ENCODE measurements at places on chromosomes 6 and 20.

DNA sequence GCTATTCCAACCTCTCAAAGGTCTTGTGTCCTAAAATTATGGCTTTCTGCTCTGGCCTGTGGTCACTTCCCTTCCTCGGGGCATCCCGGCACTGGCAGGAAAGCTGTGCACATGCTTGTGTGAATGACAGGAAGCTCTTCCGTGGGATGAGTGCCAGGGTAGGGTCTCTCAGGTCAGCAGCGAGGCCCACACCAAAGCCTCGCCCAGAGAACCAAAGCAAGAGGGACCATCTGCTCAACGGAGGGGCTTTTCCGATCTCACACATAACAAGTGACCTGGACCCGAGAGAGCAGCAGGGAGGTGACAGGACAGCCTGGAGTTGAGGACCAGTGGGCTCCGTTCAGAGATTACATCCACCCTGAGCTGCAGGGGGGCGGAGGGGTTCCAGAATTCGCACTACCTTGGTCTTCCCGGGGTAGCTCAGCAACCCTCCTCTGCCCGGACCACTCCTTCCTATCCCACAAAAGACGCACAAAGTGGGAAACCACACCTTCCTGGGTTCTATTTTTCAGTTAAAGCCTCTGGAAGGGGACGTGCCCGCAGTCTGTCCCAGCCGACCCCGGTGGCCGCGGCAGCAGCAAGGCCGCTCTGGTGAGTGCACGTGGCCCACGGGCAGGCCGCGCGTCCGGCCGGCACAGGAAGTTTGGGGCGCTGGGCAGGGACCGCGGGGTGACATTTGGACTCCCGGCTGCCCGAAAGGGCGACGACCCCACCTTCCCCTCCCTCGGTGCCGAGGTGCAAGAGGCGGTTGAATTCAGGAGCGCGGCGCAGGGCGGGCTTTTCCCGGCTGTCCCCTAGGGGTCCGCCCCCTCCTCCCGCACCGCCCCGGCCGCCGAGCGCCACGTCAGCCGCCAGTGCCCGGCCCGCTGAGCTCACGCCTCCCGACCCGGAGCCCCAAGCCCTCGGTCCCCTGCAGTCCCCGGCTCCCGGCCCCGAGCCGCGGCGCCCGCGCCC lies 988 bp downstream of the TXNDC5 start:
- DNase-seq: peak; percentile 60

DNA sequence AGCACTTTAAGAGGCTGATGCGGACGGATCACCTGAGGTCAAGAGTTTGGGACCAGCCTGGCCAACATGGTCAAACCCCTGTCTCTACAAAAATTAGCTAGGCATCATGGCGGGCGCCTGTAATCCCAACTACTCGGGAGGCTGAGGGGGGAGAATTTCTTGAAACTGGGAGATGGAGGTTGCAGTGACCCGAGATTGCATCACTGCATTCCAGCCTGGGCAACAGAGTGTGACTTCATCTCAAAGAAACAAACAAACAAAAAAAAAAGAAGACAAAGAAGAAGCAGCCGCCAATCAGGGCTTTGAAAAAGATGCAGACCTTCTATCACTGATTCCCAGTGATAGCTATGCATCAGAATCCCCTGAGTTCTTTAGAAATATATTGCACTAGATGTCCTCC lies 56.8 kb downstream of the COL9A1 start:
- DNase-seq: no peak

- DNase-seq: no peak
Measured at GRCh38 chr6:71268735-71269437, 19.7 kb upstream of the OGFRL1 start.

GRCh38 chr20:37071481-37071911 lies 24.3 kb downstream of the RBL1 start:
- DNase-seq: peak; percentile 49

DNA sequence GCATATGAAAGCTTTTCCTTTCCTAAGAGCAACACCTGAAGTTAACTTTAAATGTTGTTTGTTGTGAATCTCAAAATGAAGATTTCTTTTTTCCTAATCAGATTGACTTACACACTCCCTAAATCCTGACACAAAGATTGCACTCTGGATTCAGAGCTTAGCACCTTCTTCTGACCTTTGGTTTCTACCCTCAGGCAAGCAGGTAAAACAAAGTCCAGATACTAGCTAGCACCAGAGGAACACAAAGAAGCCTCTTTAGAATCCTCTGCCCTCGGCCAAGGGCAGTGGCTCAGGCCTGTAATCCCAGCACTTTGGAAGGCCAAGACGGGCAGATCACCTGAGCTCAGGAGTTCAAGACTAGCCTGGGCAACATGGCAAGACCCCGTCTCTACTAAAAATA lies 14.5 kb downstream of the SERAC1 start:
- no peak for DNase-seq

GRCh38 chr6:111623046-111623718 lies 17.5 kb upstream of the TRAF3IP2 start:
- no peak for DNase-seq

GRCh38 chr6:111764238-111765175 lies 108.7 kb downstream of the FYN start:
- no peak for DNase-seq

DNA sequence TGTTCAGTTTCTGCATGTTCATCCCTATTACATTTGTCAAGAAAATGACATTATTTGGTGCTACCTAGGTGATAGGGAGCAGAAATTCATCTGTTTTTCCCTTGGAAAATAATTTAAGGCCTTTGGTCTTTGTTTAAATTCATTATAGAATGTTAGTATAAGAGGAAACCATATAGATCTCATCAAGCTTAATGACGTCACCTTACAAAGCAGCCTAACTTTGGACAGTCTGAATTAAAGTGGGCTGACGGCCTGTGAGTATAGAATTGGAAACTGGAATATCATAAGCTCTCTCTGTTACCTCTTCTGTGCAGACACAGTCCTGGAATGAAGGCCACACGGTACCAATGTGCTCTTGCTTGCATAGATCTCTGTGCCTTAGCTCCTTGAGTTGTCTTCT lies 108.1 kb downstream of the TBC1D7 start:
- DNase-seq: no peak

- DNase-seq: no peak
Measured at GRCh38 chr6:43284991-43285781, 12.9 kb upstream of the SLC22A7 start.

DNA sequence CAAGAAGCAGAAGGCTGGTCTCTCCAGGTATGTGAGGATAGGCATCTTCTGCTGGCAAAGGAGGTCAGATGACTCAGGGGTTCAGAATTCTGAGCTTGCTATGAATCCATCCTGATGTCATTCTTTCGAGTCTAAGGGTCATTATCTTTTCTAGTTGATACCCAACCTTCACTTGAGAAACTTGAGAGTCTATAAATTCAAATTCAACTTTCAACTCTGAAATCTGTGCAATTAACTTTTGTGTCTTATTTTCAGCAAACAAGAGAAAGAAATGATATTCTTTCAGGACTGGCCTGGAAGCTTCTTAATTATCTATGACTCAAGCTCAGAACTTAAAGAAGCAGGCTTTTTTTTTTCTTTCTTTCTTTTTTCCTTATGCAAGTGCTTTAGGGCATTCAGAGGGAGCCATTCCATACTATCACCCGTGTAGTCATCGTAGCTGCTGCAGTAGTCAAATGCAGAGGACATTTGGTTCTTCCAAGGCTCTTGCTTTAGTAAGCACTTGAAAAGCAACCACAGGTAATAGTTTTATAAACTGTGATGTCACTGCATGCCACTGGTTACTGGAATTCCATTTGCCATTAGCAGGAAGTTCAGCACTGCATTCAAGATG lies 93.0 kb downstream of the ADTRP start:
- peak; percentile 95 for DNase-seq

- peak; percentile 67 for DNase-seq
Measured at GRCh38 chr20:62366370-62367135, 559 bp downstream of the LAMA5 start.
